ENCODE measurements at places on chromosomes 6 and 20.

DNA sequence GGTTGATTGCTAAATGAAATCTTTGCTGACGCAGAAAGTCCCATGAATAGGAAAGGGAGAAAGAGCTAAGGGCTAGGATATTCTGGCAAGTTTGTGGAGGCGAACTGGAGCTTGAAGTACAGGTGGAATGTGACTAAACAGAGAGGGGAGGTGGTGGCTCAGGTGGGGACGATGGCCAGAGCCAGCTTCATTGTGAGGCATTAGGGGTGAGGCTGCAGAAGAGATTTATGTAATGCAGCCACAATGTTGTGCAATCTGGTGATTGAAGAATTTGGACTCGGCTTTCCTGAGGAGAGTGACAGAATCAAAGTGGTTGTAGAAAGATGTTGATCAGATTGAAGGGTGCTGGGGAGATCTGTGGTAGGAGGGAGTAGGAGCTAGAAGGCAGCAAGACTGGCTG is 42.9 kb upstream of the SPACA1 start:
- no peak for DNase-seq

- no peak for DNase-seq
These were observed 21.6 kb downstream of the NAPB start for GRCh38 chr20:23399568-23400241.

DNA sequence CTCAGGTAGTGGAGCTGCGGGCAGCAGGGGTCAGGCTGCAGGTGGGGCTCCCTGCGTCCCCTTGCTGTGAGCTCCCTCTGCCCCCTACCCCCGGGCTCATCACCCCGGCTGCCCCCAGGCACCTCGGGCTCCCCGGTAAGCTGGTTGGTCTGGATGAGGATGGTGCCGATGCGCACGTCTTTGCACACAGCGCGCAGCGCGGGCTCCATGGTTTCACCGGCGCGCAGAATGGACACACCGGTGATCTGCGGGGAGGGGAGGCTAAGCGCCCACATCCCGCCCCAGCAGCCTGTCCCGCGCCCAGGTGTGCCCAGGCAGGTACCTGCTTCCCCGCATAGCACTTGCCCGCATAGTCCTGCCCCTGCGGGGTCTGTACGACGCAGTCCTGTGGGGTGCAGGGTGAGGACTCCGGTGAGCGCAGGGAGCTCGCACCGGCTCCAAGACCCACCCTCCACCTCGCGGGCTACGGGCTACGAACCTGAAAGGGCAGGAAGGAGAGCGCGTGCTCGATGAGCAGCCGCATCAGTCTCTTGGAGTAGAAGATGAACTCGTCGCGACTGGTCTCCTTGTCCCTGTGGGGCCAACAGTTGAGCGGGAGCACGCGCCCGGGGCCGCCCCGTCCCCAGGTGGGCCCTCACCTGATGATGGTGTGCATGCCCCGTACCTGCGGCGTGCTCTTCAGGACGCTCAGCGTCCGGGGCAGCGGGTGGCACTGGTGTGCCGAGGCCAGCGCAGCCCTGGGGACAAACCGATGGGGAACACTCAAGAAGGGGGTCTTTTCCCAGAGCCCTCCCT is 15.5 kb downstream of the UCKL1 start:
- DNase-seq, result no peak

DNA sequence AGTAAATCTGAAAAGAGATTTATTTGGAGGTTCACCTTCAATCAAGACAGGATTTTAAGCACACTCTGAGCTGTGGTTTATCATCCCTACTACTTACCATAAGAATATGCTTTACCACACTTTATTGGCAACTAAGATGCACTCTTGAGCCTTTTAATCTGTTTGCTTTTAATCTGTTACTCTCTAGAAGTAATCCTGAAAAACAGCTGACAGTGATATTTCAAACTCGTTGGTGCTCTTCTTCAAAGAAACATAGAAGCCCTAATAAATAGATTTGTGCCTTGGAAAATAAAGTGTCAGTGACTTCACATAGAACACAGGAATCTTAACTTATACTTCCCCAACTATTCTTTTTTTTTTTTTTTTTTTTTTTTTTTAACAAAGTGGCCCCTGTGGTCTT is 102.9 kb downstream of the HIVEP1 start:
- DNase-seq, result no peak

DNA sequence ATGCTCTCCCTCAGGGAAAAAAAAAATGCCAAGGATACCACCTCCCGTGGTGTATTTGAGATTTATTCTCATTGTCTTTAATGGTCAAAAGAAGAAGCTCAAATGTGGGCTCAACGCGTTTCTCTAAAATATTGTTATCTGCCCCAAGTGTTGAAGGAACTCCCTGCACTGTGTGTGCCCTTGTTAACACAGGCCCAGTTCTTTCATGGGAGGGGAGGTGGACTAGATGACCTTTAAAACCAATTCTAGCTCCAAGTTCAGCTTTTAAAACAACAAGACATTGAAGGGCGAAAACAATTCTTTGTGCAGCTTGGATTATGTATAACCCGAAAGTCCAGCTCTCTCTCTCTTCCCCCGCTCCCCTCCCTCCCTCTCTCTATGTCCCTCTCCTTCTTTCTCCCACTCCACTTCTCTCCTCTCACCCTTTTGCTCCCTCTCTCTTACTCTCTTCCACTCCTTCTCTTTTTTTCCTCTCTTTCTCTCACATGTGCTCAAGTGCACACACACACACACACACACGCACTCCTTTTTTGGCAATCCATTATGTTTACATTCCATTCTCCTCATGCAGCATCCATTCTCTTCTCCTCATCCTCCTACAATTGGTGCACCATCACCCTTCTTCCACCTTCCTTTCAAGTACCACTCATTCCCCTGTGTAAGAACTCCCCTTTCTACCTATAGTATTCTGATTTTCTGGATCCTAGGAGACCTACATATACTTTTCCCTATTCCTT is 8.5 kb downstream of the HLA-DMB start:
- DNase-seq, result no peak

DNA sequence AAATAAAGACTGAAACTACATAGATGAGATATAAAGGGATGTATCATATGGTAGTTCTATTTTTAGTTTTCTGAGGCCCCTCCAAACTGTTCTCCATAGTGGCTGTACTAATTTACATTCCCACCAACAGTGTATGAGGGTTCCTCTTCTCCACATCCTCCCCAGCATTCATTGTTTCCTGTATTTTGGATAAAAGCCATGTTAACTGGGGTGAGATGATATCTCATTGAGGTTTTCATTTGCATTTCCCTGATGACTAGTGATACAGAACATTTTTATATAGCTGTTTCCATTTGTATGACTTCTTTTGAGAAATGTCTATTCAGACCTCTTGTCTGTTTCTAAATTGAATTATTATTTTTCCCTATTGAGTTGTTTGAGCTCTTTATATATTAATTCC is 229.3 kb downstream of the RFPL4B start:
- DNase-seq, result no peak

DNA sequence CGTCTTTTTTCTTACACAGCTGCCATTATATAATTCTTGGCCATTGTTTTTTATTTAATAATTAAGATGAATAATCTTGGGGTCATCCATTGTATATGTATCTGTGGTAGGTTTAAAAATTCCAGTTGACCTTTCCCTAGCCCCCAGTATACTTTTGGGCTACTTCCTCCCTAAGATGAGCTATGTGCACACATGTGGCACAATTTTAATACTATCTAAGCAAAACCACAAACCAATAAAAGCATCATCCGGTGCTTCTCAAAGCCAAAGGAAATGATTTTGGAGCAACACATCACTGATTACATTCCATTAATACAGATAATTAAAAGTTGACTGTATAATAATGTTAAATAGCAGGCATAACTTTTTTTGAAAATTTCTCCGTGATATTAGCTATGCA is 161.2 kb downstream of the ATXN1 start:
- DNase-seq, result no peak

- DNase-seq, result no peak
These were observed 515.2 kb downstream of the MAFB start for GRCh38 chr20:40173872-40174271.

- DNase-seq, result no peak
These were observed 10.0 kb downstream of the CEBPB start for GRCh38 chr20:50200482-50201104.

- DNase-seq, result no peak
These were observed 413.7 kb downstream of the QKI start for GRCh38 chr6:163828038-163828795.

DNA sequence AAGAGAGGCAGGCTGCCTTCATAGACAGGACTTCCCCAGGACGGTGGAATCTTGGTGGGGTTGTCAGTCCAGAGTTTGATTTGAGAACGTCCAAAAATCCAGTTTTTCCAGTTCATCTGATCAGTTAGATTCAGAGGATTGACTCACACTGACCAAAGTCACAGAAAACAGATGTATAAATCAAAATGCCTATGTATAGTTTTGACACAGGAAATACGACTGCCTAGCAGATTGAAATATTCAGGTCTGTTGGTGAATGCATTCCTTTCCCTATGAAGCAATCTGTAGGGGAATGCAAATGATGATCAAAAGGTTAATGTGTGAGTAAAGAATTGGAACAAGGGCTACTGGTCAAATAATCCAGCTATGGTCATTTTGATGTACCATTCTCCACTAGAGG is 29.7 kb upstream of the GFOD1 start:
- no peak for DNase-seq

DNA sequence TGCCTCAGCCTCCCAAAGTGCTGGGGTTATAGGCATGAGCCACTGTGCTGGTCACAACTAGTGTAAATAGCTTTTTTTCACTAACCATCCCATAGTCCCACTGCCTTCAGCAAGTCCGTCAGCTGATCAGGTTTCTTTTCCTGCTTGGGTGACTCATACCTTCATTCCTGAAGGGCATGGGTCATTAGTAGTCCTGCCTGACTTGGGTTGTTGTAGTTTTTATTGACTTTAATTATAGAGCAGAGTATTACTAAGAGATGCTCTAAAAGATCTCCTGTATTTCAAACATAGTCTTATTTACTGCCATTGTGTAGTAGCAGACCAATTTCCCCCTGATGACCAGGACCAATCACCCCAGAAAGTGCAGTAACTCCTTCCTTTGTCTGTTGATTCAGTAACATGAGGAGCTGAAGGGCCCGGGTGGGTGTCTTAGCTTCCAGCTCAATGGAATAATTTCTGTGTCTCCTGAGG is 25.8 kb downstream of the HLA-C start:
- DNase-seq, result no peak

All from stimulated activated CD4-positive, alpha-beta T cell treated with anti-CD3 and anti-CD28 coated beads, Interleukin-12 subunit alpha, Interleukin-12 subunit beta, amount 100 ng/mL, for 24 hours (primary cell).